ENCODE measurements at places on chromosomes 3 and 15. TPM values are rescaled to one million over a fixed set of nuclear protein-coding genes. Genes with fewer than 3 reads are reported as not detected.

Gene DLEC1
- not detected for total RNA-seq

DNA sequence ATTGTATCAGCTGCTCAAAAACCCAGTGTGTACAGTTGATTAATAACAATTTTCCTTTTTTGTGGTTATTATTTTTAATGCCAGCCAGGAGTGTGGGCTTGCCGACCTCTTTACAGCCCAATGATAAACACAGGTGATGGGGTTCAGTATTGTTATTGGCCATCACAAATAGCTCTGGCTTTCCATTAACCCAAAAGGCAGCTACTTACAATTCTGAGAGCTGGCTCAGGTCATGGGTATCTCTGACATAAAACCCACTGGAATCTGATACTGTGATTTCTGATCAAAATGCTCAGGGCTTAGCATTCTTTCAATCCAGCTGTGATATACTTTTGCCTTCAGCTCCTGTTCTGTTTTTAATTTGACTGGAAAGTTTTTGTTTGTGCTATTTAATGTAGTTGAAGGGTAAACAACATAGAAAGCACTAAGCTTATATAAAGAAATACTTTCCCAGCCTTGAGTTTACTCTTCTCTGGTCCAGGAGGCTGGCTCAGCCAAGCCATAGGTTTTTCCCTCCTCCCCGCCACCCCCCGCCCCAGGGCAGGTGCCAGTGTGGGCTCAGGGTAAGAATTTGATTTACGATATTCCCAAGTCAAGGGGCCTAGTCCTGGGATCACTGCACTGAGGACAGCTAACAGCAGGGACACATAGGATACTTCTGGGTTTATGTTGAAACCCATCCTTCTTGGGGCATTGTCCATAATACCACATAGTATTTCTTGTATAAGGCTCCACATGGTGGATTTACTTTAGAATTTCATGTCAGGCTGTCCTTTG lies 54.0 kb upstream of the MYZAP start:
- no peak for DNase-seq
- H3K4me3 ChIP-seq = no peak overlapping the region
- no peaks in the 10 kb centered on the region for H3K27me3 ChIP-seq

DNA sequence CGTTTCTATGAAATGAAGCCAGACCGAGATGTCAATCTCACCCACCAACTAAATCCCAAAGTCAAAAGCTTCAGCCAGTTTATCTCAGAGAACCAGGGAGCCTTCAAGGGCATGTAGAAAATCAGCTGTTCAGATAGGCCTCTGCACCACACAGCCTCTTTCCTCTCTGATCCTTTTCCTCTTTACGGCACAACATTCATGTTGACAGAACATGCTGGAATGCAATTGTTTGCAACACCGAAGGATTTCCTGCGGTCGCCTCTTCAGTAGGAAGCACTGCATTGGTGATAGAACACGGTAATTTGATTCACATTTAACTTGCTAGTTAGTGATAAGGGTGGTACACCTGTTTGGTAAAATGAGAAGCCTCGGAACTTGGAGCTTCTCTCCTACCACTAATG lies 41.9 kb upstream of the TRA2B start:
- H3K4me1 ChIP-seq = peaks cover 7% of the 10 kb centered on the region
- H3K4me3 ChIP-seq = no peak overlapping the region
- H3K27me3 ChIP-seq = no peaks in the 10 kb centered on the region

DNA sequence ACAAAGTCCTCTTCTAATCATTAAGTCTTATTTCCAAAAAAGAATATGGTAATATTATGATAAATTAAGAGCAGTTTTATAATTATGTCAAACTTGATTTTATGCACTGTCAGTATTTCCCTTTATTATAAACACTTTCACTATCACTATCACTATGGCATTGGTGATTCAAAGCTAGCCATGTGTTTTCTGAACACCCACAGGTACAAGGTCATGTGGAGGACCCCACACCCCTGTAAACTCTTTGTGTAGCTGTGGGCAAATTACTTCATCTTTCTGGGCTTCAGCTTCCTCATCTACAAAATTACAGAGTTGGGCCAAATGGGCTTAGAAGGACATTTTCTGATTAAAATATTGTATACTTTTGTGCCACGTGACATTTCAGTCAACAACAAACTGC lies 41.7 kb downstream of the FBXL22 start:
- H3K36me3 ChIP-seq = peaks cover 8% of the 10 kb centered on the region
- H3K4me3 ChIP-seq = no peak overlapping the region
- DNase-seq = no peak
- no peaks in the 10 kb centered on the region for H3K27me3 ChIP-seq
- H3K27ac ChIP-seq = no peak overlapping the region

Data from psoas muscle (tissue), 8 donors.